M059J (cell line): ENCODE measurements at places on chromosomes 13 and 19. TPM values are rescaled to one million over a fixed set of nuclear protein-coding genes. Genes with fewer than 3 reads are reported as not detected.

DNA sequence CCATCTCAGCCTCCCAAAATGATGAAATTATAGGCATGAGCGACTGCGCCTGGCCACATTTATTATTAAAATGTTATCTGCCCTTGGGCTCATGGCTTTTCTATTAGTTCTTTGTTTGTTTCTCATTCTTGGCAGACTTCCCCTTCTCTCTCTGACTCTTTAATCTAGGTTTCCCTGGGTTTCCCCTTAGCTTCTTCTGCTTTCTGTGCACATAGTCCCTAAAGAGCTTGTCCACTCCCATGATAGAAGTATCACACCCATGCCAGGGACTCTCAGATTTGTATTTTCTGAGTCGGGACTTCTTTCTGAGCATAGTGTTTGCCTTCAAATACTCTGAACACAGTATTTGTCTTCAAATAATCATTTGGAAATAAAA, 38.6 kb upstream of the ITM2B start:
- DNase-seq = no peak

DNA sequence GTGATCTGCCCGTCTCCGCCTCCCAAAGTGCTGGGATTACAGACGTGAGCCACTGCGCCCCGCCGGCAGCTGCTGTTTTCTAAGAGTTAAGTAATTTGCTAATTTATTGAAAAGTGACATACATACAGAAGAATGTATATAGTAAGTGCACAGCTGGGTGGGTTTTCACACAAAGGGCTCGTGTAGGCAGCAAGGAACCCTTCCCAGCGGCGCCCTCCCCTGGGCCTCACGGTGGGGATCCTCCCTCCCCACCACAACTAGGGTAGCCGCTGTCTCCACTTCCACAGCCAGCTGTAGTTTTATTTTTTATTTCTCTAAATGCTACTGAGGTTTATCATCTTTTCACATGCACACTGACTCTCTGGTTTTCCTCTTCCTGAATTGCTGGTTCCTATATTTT, 64.9 kb downstream of the CRYL1 start:
- no peak for DNase-seq

- peak; percentile 77 for DNase-seq
These were observed 4.5 kb upstream of the EPSTI1 start for GRCh38 chr13:42996584-42996983.

DNA sequence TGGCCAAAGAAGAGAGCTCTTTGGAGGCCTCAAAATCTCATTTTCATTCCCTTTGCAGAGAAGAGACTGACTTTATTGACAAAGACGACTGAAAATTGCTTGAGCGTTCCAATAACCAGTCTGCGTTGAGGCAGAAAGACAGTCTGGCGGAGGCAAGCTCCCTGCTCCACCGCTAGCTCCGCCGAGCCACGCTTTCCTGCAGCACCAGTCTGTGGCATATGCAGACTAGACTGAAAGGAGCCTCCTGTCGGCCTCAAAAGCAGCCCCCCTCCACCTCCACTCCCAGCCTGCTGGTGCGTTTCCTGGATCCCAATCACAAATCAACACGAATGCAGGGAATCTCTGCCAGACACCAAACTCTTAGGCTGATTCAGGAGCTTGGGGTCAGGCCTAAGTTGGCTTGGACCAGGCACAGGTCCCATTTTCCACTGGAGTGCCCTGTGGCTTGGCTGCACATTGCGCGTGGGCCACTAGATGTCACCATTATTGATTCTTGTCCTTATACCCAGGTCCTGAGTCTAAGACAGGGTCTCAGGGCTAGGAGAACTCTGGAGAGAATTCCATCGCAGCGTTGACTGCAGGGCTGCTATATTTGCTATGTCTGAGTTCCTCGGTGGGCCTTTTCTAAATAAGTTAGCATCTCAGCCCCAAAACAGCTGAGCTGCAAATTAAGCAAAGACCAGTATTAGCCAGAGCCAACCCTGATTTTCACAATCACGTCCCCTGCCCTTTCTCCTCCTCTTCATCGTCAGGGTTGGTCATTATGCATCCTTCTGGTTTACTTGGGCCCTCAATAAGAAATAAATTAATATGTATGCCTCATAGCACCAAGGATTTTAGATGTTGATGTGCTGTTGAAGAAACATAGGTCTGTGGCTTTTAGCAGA, 5.2 kb upstream of the ZNF507 start:
- peak; percentile 48 for DNase-seq

GRCh38 chr13:53405616-53406015, 377.0 kb downstream of the OLFM4 start:
- no peak for DNase-seq

DNA sequence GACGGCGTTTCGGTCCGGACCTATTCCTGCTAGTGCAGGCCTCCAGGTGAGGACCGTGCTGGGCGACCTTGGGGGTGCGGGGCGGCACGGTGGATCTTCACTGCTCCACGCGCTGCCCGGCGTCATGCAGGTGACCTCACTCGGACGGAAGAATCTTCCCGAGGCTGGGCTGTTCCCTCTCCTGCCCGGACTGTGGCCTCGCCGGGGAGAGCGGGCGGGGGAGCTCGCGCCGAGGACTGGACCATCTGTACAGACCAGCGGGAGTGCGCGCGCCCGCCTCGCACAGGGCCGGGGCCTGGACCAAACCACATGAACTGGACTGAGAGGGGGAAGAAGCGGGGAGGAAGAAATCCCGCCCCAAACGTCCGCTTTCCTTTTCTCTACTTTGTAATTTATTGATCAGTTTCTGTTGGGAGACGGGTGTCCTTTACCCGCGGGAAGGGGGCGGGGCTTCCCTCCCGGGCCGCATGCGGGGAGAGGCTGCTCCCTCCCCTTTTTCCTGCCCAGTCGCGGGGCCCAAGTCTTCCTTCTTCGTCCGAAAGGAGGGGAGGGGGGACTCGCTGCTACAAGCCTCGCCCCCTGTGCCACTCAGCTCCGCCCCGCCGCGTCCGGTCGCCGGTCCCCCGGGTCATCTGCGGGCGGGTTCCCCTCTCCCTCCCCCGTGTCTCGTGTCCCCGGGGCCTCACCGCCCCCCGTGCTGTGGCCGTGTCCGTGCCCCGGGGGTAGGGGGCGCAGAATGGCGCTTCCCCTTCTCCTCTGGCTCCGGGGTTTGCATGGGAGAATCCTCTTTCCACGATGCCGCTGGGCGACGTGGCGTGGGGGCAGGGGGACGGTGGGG, 4.9 kb downstream of the HRC start:
- peak; percentile 73 for DNase-seq

DNA sequence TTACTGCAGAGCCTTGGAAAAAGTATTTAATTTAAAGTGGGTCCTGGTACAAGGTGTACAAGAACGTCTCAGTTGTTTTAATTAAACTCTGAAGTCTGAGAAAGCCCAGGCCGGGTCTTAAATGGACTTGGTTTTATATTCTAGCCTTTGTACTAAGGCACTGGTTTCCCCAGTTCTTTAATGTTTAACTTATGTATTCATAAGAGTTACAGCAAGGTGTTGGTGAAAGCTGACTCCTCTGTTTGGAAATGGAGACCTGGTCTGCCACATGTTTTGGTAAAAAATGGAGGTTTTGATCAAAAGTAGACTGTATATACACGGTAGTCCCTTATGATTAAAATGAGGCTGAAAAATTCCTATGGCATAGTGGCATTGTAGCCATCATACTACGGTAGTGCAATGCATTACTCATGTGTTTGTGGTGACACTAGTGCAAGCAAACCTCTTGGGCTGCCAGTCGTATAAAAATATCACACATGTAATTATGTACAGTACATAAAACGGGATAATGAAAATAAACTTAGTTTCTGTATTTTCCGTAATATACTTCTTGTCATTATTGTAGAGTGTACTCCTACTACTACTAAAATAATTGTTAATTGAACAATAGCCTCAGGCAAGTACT, 883.4 kb upstream of the SPRY2 start:
- no peak for DNase-seq

GRCh38 chr13:30364133-30364532, 56.8 kb upstream of the KATNAL1 start:
- DNase-seq = peak; percentile 67

DNA sequence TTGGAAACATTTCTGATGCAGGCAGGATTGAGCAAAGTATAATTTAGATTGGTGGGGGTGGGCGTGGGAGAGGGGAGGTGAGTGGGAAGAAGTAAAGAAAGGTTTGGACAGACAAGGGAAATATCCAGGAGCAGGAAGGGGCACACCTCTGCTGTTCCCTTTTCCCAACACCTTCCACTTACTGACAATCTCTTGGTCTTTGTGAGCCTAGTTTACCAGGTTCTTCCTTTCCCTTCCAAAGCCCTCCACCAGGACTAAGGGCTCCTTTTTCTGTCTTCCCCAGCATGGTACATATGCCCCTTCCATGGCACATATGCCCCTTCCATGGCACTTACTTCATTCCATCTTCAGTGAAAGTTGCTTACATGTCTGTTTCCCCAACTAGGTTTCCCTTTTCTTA, 6.2 kb upstream of the THSD1 start:
- DNase-seq = no peak

DNA sequence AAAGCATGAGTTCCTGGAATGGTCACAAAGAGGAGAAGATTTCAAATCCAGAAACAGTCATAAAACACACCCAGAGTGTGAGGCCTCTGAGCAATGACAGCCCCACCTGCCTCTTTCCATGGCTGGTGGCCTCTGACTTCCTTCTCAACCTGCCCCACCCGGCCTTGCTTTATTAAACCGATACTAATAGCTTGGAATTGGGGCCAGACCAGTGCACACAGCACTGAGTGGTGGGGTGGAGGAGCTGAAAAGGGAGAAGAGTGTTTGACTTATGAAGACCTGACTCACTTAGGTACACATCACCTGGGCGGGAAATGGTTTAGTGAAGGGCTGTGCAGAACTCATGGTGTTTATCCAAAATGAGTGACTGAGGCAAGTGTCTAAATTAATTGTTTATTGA, 20.7 kb upstream of the CEACAM6 start:
- no peak for DNase-seq

DNA sequence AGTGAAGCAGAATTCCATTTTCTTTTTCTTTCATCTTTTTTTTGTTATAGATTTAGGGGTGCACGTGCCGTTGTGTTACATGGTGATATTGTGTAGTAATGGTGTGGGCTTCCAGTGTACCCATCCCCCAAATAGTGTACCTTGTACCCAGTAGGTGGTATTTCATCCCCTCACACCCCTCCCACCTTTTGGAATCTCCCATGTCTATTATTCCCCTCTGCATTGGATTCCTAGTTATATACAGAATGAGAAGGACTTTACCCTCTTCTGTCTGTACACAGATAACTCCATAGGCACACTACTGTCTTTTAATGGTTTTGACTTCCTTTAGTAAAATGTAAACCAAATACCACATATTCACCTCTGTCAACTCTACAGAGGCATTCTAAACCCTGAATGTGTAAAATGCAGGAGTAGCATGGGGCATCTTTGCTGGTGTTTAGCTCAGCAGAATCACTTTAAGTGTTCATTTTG, 28.0 kb downstream of the FRY start:
- DNase-seq = no peak

- DNase-seq = peak; percentile 59
These were observed 240.3 kb downstream of the DCT start for GRCh38 chr13:94239135-94239534.

- DNase-seq = no peak
These were observed 70.6 kb upstream of the MEDAG start for GRCh38 chr13:30835442-30835841.

DNA sequence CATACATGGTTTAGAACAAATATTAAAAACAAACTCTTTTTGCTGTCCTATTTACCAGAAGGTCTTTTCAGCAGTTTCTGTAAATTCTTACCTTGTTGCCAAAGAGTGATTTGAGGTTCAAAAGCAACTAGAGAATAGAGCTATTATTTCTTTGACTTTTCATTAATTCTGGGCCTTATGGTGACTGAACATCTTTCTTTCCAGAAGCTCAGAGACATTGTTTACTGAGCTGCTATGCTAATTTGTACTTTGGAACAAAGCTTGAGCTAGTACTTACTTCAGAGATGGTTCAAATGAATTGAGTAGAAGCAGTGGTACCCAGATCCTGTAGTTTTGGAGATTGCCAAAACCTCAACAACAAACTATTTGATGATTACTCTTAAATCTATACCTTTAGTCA, 331.2 kb downstream of the SPRY2 start:
- DNase-seq = no peak

DNA sequence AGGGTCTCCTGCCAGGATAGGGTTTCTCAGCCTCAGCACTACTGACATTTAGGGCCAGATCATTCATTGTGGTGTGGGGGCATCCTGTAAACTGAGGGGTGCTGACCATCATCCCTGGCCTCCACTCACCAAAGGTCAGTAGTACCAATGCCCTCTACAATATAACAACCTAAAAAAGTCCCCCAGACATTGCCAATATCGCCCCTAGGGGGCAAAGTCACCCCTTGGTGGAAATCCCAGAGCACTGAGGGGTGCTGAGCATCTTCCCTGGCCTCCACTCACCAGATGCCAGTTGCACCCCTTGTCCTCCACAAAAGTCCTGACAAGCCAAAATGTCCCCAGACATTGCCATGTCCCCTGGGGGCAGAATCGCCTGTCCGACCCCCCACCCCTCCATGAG, 21.6 kb downstream of the CPAMD8 start:
- DNase-seq = no peak

DNA sequence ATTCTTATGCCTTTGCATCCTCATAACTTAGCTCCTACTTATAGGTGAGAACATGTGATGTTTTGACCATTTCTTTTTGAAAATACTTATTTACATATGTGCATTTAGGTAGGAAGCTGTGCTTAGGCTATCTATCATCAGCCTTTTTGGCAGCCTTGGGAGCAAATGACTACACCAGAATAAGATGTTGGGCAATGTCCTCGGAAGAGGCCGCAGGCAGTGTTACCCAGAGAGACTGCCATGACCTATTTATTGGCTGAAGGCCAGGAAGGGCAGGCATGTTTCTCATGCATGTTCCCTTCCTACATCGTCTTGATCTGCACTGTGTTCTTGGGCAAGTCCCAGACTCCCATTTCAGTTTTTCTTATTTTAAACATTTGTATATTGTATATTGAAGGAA, 122.3 kb downstream of the B3GLCT start:
- DNase-seq = no peak

- peak; percentile 54 for DNase-seq
These were observed 1.2 kb downstream of the KLF12 start for GRCh38 chr13:74132776-74133656.

- DNase-seq = no peak
These were observed 302.0 kb downstream of the KLF12 start for GRCh38 chr13:73832128-73832588.

ACTL9 gene
- not detected in 2 replicates for total RNA-seq

CRX gene
- not detected in 2 replicates for total RNA-seq

IL11 gene
- total RNA-seq = 23.0 and 39.1 TPM in 2 replicates

SBK3 gene
- not detected in 2 replicates for total RNA-seq

STXBP2 gene
- total RNA-seq = 0.30 and 2.8 TPM in 2 replicates

DDX39A gene
- total RNA-seq = 56.1 and 65.3 TPM in 2 replicates

TEX101 gene
- not detected in 2 replicates for total RNA-seq

FFAR2 gene
- total RNA-seq = not detected in 2 replicates

LILRA6 gene
- not detected in 2 replicates for total RNA-seq

CLC gene
- total RNA-seq = not detected in 2 replicates
